ENCODE measurements at places on chromosomes 6 and 20.
A peak's percentile ranks its signal among the peaks of the same experiment; 100 is the strongest.

GRCh38 chr6:41344876-41345275, 9.5 kb downstream of the NCR2 start:
- no peak for DNase-seq

DNA sequence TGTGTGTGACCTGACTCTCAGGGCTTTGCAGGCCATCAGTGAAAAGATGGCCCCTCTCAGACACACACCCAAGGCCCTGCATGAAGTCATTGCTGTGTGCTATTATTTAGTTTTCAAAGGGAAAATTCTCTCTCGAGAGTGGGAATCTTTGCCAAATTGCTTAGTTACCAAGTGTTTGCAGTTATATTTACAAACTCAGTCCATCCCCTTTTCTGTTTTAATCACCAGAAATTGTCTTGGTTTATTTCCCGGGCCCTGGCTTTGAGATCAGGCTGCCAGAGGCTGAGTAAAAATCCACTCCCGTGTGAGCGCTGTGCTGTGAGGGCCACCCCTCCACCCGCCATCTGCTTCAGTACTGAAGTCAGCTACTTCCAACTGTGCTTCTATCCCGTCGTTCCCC, 163.1 kb downstream of the SOD2 start:
- no peak for DNase-seq

GRCh38 chr20:16761305-16761829, 13.2 kb downstream of the OTOR start:
- peak; percentile 44 for DNase-seq

DNA sequence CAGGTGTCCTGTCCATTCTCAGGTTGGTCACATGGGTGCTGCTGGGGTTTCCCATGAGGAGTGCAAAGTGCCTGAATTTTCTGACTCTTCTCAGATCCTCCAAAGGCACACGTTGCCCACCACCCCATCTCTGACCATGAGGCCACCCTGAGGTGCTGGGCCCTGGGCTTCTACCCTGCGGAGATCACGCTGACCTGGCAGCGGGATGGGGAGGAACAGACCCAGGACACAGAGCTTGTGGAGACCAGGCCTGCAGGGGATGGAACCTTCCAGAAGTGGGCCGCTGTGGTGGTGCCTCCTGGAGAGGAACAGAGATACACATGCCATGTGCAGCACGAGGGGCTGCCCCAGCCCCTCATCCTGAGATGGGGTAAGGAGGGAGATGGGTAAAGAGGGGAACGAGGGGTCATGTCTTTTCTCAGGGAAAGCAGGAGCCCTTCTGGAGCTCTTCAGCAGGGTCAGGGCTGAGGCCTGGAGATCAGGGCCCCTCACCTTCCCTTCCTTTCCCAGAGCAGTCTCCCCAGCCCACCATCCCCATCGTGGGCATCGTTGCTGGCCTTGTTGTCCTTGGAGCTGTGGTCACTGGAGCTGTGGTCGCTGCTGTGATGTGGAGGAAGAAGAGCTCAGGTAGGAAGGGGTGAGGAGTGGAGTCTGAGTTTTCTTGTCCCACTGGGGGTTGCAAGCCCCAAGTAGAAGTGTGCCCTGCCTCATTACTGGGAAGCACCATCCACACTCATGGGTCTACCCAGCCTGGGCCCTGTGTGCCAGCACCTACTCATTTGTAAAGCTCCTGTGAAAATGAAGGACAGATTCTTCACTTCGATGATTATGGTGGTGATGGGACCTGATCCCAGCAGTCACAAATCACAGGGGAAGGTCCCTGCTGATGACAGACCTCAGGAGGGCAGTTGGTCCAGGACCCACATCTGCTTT, 2.0 kb downstream of the HLA-F start:
- DNase-seq: no peak

GRCh38 chr20:33065785-33066184, 12.1 kb downstream of the BPIFB3 start:
- no peak for DNase-seq

DNA sequence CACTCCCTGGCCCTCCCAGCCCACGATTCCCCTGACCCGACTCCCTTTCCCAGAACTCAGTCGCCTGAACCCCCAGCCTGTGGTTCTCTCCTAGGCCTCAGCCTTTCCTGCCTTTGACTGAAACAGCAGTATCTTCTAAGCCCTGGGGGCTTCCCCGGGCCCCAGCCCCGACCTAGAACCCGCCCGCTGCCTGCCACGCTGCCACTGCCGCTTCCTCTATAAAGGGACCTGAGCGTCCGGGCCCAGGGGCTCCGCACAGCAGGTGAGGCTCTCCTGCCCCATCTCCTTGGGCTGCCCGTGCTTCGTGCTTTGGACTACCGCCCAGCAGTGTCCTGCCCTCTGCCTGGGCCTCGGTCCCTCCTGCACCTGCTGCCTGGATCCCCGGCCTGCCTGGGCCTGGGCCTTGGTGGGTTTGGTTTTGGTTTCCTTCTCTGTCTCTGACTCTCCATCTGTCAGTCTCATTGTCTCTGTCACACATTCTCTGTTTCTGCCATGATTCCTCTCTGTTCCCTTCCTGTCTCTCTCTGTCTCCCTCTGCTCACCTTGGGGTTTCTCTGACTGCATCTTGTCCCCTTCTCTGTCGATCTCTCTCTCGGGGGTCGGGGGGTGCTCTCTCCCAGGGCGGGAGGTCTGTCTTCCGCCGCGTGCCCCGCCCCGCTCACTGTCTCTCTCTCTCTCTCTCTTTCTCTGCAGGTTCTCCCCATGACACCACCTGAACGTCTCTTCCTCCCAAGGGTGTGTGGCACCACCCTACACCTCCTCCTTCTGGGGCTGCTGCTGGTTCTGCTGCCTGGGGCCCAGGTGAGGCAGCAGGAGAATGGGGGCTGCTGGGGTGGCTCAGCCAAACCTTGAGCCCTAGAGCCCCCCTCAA, at the start of gene LTA:
TSS of gene LTA (plus strand) at position 249 of the 871 bp plus-strand sequence. CDS start at position 703, 454 bp downstream.
- peak; percentile 61 for DNase-seq

GRCh38 chr6:24905483-24905882, 30.3 kb downstream of the RIPOR2 start:
- no peak for DNase-seq

GRCh38 chr20:39516964-39517363, 554.8 kb downstream of the DHX35 start:
- no peak for DNase-seq
